Hematopoietic multipotent progenitor cell (in vitro differentiated cells): ENCODE measurements at places on chromosomes 2 and 18. TPM values are rescaled to one million over a fixed set of nuclear protein-coding genes. Genes with fewer than 3 reads are reported as not detected.

GRCh38 chr18:13048061-13048595 lies 57.0 kb downstream of the CEP192 start:
- DNase-seq: no peak

GRCh38 chr2:103738108-103738507 lies 976.3 kb downstream of the TMEM182 start:
- no peak for DNase-seq

GRCh38 chr2:47257946-47258348 lies 102.8 kb upstream of the STPG4 start:
- DNase-seq: no peak

GRCh38 chr2:241073166-241074064 lies 28.7 kb downstream of the MTERF4 start:
- DNase-seq: no peak

- no peak for DNase-seq
These were observed 499.8 kb downstream of the SUCLG1 start for GRCh38 chr2:83959266-83959665.

DNA sequence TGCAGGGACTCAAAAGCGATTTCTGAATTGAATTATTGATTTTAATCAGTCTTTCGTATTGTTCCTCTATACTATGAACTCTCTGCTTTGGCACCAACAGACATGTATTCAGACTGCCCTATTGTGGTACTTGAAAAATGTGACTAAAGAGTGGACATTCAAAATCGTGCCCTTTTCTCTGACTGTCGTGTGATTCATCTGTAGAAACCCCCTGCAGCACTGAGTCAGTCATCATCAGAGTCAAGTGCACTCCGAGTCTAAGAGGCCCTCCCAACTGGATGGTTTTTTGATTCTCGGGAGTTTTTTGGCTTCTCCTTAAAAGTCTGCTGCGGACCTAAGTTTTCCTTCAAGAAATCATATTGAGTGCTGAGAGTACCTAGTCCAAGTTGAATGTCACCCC lies 96.4 kb upstream of the FOSL2 start:
- no peak for DNase-seq

DNA sequence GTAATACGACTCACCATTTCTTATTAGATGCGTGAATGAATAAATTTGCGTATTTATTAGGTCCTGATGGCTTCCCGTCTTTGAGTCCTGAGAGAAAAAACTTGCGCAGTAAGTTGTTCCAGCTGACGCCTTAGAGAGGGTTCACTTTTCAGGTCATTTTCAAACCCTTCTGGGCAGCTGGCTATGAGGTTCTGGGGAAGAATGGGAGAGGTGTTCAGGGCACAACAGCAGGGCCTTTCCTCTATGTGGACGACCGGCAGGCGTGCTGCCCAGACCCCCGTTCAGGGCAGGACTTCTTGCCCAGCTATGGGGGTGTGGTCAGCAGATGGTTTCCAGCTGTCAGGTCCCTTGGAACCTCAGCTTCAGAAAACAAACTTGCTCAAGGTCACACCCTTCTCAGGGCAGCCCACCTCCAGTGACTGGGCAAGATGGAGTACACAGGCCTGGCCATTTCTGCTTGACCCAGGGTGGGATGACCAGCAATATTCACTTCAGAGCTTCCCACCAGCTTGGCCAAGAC lies 61.1 kb upstream of the TNP1 start:
- DNase-seq: no peak

DNA sequence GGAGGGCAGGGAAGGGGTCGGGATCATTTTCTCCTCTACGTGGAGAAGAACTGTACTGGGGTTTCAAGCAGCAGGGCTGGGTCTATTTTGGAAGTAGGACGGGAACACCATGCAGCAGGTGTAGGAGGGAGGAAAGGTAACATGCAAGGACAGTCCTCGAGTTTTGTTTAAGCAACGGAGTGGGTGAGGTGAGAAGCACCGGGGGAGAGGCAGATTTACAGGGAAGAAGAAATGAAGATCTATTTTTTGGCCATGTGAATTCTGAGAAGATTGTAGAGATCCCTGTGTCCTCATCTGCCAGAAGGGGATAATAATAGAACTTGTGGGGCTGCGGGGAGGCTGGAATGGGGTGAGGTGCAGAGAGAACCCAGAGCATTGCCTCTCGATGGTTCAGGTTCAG lies 85.6 kb downstream of the INPP5D start:
- DNase-seq: no peak

GRCh38 chr2:65343386-65343785 lies 89.0 kb downstream of the SPRED2 start:
- DNase-seq: no peak

DNA sequence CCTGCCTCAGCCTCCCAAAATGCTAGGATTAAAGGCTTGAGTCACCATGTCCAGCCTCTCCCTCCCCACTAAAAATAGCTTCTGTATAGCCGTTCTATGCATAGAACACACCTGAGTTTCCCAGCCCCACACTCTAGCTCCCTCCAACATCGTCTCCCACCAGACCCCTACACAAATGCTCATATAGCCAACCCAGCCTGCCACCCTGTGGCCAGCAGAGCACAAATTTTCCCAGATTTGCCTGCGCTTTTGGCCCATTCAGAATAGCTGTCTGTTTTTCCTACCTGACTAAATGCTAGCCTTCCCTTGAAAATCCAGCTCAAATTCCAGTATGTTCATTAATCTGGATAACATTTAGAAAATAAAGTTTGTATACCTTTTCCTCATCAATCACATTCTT lies 22.8 kb downstream of the TRABD2A start:
- no peak for DNase-seq

DNA sequence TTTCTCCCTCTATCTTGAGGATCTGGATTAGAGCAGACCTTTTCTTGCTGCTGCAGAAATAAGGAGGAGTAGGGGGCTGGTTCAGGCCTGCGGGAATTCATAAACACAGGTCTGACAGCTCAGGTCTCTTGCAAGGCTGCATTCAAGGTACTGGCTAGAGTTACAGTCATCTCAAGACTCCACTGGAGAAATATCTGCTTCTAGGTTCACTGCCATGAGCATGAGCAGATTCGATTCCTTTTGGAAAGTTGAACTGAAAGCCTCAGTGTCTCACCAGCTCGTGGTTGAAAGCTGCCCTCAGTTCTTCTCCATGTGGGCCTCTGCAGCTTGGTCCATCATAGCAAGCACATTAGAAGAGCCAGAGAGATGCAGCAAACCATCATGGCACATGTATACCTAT lies 124.4 kb upstream of the SETBP1 start:
- DNase-seq: no peak

- no peak for DNase-seq
These were observed 20.9 kb downstream of the DHRS9 start for GRCh38 chr2:169090133-169090820.

Gene DSC3
- not detected for total RNA-seq

Gene HS1BP3
- 18.0 TPM for total RNA-seq

Gene CCDC85A
- 0.27 TPM for total RNA-seq

Gene ZFAND2B
- total RNA-seq: 87.8 TPM

Gene PASK
- total RNA-seq: 19.9 TPM

Gene MREG
- total RNA-seq: 6.5 TPM

Gene SNED1
- 11.8 TPM for total RNA-seq

Gene RTP5
- 1.1 TPM for total RNA-seq
